ENCODE measurements at places on chromosomes 12 and 14.

DNA sequence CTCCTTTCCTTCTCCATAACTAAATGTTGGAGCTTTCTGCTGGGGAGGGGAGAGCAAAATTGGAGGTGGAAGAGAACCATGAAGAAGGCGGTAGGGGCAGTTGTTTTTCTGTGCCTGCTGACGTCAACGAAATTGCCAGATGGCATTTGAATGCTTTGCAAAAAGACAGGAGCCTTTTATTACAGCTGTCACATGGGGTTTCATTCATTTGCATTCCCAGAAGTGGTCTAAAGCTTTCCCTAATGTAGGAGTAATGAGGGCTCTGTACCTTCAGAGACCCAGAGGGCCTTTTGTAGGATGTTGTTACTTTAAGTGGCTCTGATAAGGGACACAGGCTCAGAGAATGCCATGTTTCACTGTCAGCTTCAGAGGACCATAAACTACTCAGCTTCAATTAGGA lies 107.1 kb upstream of the SLCO1C1 start:
- no peak for DNase-seq

DNA sequence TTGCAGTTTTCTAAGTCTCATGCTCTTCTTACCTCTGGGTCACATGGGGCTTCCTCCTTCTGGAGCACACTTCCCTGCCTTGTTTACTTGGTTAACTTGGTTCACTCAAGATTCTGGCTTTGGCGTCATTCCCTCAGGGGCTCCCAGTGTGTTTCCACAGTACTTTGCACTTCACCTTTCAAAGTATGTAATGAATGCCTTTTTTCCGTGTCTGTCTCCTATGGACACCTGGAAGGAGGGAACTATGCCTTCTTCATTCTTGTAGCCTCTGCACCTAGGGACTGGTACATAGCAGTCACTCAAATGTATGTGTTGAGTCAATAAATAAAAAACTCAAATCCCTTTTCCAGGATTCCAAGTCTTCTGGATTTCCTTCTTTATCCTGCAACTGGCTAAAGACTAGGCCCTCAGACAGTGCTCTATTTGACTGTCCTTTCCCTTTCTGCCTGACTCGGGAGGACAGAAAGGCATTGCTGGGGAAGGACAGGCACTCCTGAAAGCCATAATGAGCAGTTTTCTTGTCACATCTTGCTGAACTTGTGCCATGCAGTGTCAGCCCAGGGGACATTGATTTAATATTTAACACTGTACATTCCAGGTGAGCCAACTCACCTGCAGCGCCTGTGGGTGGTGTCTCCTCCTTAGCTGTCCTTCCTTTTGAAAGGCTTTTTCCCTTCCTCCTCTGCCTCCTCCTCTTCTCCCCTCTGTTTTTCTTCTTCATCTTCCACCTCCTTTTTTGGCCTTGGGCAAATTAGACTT lies 12.8 kb downstream of the MYRFL start:
- DNase-seq: no peak

DNA sequence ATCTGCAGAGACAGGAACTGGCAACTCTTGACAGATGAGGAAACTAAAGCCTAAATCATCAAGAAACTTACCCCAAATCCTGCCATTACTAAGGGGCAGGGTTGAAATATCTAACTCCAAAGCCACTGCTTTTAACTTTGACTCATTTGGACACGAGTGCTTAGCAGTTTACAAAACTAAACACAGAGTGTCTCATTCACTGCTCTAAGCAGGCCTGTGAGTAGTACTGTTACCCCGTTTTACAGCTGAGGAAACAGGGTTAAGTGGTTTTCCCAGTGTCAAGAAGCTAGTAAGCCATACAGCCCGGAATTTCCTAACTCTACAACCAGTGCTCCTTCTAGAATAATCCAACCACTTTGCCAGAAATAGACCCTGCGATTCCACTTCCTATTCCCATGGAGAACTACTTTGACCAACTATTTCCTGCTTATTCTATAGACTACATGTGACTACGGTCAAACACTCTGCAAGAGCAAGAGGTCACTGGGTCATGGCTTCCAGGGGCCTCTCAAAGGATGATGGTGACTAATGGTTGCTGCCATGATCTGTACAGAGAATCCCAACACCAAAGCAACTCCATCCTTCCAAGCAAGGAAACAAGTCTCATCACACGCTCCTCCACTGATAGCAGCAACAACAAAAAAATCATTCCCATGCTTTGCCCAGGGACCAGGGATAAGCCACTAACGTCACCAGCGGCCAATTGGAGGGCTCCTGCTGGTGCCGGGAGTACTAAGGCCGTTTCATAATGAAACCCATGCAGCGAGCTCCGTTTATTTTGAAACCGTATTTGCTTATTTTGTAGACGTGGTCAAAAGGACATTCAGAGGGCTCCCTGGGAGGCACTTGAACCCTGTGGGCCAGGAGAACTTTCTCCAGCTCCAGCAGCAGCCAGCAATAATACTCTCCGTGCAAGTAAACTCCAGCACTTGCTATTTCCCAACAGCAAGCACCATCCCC lies 56.3 kb downstream of the NUAK1 start:
- DNase-seq: no peak

DNA sequence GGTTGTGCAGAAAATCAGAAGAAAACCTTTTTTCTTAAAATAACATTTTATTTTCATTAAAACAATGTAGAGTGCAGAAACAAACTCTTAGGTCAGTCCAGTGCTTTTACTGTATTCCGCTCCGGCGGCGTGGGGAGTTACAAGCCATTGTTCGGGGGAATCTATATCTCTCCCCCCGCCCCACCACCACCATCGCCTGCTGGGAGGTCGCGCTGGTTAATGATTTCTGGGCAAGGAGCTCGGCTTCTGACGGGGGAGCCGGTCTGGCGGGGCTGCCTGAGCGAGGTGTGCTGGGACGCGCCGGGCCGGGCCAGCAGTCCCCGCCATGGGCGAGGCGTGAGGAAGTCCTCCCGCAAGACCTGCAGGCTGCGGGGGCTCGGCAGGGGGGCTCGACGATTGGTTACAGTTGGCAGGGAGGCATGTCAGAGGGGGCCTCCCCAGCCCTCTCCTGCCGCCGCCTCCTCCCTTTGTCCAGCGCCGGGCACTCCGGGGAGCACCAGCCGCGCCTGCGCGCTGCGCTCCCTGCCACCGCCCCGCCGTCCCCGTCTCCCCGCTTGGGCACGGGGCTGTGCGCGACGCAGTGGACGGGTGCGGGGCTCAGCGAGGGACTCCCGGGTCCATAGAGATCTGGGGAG lies 1.0 kb upstream of the DUSP6 start:
- no peak for DNase-seq

DNA sequence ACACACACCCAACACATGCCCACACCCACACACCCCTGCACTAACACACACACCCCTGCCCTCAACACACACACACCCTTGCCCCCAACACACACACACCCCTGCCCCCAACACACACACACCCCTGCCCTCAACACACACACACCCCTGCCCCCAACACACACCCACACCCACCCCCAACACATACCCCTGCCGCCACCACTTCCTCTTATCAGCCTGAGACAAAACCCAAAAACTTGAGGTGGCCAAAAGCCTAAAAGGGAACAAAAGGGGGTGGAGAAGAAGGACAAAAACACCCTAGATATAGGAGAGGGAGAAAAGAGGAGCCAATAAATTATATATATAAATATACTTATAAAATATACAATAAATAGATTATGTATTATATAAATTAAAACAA lies 9.1 kb upstream of the DEGS2 start:
- no peak for DNase-seq

DNA sequence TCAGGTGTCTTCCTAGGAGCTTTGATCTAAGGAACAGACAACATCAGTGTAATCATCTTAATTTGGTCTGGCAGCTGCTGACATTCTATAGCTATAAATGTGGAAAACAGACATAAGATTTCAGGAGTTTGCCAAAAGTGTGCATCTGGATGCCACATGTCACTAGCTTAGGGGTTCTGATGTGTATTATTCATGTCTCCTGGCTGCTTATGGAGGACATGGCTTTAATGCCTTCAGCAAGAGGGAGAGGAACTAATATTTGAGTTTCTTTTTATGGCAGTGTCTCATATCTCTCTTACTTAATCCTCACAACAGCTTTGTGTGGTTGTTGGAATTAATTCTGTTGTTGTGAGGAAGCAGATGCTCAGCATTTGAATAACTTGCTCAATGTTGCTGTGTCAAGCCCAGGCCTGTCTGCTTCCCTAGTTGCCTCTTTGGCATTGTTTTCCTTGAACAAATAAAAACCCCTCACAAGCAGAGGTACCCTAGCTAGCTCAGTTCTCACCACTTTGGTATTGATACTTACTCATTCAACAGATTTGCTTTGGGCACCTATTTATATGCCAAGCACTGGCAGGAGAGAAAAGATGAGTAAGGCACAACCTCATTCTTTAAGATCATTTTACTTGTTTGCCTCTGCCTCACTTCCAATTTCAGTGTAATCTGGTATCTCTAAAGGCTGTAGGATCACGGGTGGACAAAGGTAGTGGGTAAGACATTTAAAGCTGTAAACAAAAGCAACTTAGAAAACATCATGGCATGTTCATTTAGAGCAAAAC lies 39.8 kb upstream of the EID3 start:
- no peak for DNase-seq

- DNase-seq: no peak
These were observed 17.0 kb upstream of the C14orf180 start for GRCh38 chr14:104562606-104563005.

DNA sequence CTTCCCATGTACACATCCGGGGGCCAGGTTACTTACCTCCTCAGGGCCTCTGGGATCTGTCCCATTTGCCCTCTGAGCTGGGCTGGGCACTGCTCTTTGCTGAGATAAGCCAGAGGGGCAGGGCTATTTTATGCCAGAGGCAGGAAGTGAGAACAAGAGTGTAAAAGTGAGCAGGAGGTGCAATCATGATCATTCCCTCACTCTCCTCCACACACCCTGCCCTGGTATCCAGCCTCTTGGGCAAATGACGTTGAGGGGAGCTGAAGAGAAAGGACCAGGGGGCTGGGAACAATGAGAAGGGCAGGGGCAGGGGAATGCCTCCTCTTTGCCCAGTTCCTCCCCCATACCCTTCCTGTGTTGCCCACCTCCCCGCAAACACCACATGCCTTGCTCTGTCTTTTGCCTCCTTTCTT lies 4.2 kb downstream of the LPAR5 start:
- no peak for DNase-seq

DNA sequence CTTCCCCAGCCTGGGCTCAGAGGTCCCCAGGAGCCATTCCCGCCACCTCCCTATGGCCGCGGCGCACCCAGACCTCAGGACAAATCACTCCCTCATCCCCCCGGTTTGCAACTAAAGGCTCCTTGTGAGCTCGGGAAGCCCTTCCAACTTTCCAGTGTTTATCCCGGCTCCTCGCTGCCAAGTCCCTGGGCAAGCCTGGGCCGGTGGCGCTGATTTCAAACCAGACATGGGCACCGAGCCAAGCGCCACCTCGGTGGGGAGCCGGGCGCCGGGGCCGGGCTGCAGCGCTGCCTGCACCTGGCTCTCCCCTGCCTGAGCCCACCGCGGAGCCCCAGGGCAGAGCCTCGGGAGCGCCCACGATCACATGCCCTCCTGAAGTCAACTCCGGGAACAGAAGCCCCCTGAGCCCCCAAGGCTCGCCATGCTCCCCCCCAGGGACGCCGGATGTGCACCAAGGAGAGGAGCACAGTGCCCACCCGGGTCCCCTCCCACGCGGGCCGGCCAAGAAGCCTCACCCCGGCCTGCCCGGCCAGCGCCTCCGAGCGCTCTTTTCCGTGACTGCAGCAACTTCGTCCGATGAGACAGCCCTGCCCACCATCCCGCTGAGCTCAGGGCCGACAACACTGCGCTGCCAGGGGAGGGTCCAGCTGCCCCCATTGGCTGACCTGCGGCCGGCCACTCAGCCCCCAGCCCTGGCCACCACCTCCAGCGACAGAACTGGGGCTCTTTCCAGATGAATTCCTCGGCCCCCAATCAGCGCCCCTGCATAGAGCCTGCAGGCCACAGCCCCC lies 50.0 kb downstream of the NCOR2 start:
- no peak for DNase-seq

GRCh38 chr12:45785315-45785714 lies 55.8 kb downstream of the ARID2 start:
- DNase-seq: no peak

- no peak for DNase-seq
These were observed 5.7 kb downstream of the MTRFR start for GRCh38 chr12:123238961-123239360.

DNA sequence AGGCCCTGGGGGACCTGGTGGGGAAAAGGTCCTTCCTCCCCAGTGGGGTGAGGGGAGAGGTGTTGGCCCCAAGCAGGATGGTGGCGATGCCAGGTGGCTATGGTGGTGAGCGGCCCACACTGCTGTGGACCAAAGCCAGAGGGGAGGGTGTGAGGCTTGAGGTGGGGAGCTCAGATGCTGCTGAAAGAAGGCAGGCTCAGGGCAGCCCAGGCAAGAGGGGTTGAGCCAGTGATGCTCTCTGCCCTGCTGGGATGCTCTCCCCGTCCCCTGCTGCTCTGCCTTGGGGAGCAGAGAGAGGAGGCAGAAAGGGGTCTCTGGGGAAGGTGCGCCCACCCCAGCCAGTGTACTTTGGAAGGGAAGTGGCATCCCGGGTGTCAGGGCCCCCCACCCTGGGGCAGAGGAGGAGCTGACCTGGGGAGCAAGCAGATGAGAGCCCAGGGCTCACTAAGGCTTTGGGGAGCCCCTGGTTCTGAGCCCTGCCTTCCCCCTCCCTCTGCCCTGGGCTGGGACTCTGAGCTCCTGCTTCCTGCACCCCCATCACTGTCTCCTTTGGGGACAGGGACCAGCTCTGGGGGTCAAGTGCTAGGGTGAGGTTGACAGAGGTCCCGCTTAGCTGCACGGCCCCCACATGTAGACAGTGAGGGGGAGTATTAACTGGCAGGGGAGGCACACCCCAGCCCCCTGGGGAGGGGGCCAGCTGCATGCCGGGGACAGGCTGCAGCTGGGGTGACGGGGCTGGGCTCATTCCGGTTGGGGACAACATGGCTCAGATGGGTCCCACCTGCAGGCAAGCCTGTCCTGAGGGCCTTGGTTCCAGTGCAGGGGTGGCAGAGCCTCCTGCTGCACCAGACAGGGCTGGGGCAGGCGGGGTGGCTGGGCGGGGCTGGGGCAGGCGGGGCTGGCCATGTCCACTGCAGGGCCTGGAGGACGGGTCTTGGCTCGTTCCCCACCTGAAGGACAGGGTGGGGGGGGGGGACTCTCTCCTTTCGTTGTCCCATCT lies 124.4 kb downstream of the KIF26A start:
- no peak for DNase-seq

- DNase-seq: no peak
These were observed 117.4 kb upstream of the VASH1 start for GRCh38 chr14:76643887-76644286.

- no peak for DNase-seq
These were observed 24.5 kb downstream of the PDZRN4 start for GRCh38 chr12:41212625-41213024.

DNA sequence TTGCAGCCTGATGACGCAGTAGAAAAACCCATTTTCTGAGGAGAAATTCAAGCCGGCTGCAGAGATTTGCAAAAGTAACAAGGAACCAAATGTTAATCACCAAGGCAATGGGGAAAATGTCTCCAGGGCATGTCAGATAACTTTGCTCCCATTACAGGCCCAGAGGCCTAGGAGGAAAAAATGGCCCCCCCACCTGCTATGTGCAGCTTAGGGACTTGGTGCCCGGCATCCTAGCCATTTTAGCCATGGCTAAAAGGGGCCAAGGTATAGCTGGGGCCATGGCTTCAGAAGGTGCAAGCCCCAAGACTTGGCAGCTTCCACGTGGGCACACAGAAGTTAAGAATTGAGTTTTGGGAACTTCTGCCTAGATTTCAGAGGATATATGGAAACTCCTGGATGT lies 351.9 kb downstream of the RGS6 start:
- DNase-seq: no peak

Data from stimulated activated CD8-positive, alpha-beta memory T cell treated with anti-CD3 and anti-CD28 coated beads, Interleukin-15, amount 100 ng/mL, for 1 hour (primary cell).